ENCODE measurements at places on chromosomes 3 and 15. TPM values are rescaled to one million over a fixed set of nuclear protein-coding genes. Genes with fewer than 3 reads are reported as not detected.

CA12 gene
- total RNA-seq = 0.12 TPM

FETUB gene
- total RNA-seq = not detected

MUC20 gene
- total RNA-seq = 0.84 TPM

EPHA6 gene
- total RNA-seq = not detected

EFCC1 gene
- total RNA-seq = 0.20 TPM

CD276 gene
- total RNA-seq = 1.3 TPM

SLC25A26 gene
- 26.3 TPM for total RNA-seq

ADAMTSL3 gene
- not detected for total RNA-seq

LTF gene
- total RNA-seq = not detected

NDUFB4 gene
- total RNA-seq = 146 TPM

DNA sequence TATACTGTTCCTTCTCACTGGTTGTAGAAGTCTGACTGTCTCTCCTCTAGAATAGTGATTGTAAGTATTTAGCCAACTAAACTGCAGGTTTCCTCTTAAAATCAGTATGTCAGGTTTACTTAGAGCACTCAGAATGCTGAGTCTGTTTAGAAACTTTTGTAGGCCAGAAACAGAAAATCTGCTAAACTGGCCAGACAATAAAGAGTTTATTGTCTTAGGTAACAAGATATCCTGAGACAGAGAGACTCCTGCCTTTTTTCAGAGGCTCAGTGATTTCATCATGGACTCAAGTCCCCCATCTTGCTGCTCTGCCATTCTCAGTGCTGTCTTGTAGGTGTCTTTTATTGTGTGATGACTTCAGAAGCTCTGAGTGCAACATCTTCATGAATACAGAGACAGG lies 279.0 kb downstream of the MFSD1 start:
- H3K27ac ChIP-seq = no peak overlapping the region
- H3K36me3 ChIP-seq = no peaks in the 10 kb centered on the region
- no peak for DNase-seq
- H3K27me3 ChIP-seq = no peaks in the 10 kb centered on the region

DNA sequence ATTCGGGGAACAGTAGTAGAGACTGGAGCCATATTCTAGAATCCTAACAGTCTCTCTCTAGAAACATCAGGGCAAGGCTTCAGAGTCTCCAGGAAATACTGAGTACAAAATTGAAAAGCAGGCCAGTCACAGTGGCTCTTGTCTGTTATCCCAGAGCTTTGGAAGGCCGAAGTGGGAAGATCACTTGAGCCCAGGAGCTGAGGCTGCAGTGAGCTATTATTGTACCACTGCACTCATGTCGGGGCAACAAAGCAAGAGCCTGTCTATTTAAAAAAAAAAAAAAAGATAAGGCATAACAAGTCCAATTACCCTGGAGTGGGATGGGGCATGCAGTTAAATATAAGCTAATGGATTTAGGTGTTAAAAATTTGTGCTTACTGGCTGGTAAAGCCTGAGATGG lies 79.0 kb downstream of the SEMA6D start:
- DNase-seq = no peak
- H3K27me3 ChIP-seq = peaks cover 7% of the 10 kb centered on the region
- H3K4me1 ChIP-seq = no peaks in the 10 kb centered on the region
- no peak overlapping the region for H3K4me3 ChIP-seq

- H3K4me3 ChIP-seq = no peak overlapping the region
Observed at GRCh38 chr3:75687323-75687722, 23.2 kb downstream of the FRG2C start.

DNA sequence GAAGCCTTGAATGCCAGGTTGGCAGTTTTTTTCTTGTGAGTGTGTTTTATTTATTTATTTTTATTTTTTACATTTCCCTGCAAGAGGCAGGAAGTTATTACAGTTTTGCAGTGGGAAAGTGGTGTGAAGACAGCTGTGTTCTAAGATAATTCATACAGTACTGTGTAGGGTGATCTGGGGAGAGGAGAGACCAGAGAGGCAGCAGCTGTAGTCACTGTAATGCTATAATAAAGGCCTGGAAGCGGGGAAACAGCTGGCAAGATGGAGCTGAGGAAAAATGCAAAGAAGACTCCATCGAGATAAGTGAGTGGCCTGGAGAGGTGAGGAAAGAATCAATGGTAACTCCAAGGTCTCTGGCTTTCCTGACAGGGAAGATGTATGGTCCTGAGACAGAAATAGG lies 23.1 kb downstream of the CNTN3 start:
- H3K27me3 ChIP-seq = no peaks in the 10 kb centered on the region
- H3K36me3 ChIP-seq = no peaks in the 10 kb centered on the region
- H3K4me3 ChIP-seq = no peak overlapping the region
- no peak for DNase-seq
- H3K4me1 ChIP-seq = no peaks in the 10 kb centered on the region

DNA sequence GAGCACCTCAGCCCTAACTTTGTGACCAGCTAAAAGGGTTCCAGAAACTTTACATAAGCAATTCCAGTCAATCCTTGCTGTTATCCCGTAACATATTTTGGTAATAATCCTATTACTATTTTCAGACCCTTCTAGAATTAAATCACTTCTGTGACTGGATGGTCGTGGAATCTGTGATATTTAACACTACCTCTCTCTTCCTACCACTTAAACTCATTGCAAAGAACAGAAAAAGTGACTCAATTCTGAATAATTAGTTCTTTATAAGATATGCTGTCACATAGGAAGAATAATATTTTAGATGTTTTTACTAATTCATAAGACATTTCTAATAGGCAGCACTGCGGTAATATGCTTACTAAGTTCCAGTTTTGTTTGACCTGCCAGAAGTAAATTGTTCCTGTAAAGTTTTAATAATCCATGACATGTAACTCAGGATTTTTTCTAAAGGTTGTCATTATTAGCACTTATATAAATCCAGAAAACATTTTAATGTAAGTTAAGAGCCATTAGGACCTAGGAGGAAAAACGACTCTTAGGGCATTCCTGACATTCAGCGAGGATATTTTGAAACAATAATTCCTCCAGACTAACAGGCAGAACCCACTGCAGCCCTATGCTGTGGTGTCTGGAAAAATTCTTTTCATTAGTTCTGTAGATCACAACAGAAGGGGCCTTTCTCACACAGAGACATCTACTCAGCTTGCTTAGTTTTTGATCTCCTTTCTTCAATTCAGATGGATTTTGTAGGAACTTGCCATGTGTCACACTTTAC lies 113.3 kb upstream of the MBNL1 start:
- H3K27me3 ChIP-seq = peaks cover 2% of the 10 kb centered on the region
- no peak overlapping the region for H3K4me3 ChIP-seq
- H3K36me3 ChIP-seq = no peaks in the 10 kb centered on the region
- no peak overlapping the region for H3K27ac ChIP-seq
- no peak for DNase-seq

DNA sequence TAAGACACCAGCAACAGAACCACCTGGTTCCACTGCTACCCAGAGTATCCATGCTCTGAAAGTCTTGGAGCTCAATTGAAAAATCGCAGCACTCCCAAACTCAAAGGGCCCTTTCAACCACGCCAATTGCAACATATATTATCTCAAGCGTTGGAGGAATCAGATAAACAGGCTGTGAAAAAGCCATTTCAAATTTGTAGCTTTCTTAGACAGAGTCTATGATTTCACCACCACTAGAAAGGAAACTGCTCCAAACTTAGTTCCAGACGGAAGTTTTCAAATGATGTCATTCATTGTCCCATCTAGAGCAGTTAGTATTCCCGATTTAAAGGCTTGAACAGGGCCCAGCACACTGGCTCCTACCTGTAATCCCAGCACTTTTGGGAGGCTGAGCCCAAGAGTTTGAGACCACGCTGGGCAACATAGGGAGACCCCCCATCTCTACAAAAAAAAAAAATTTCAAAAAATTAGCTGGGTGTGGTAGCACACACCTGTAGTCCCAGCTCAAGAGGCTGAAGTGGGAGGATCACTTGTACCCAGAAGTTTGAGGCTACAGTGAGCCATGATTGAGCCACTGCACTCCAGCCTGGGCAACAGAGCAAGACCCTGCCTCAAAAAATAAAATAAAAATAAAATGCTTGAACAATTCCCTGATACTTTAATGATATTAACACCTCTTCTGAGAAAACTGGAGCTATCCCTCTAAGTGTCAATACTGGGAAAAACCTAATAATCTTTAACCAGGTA lies 16.8 kb downstream of the TNIK start:
- H3K4me1 ChIP-seq = peaks cover 68% of the 10 kb centered on the region
- H3K36me3 ChIP-seq = no peaks in the 10 kb centered on the region
- no peak overlapping the region for H3K27ac ChIP-seq
- no peaks in the 10 kb centered on the region for H3K27me3 ChIP-seq
- no peak overlapping the region for H3K4me3 ChIP-seq

GRCh38 chr15:77749998-77750540 lies 117.4 kb upstream of the LINGO1 start:
- no peak for DNase-seq
- H3K27ac ChIP-seq = no peak overlapping the region
- H3K4me1 ChIP-seq = no peaks in the 10 kb centered on the region
- H3K36me3 ChIP-seq = no peaks in the 10 kb centered on the region
- peaks cover 5% of the 10 kb centered on the region for H3K27me3 ChIP-seq
- H3K4me3 ChIP-seq = no peak overlapping the region

DNA sequence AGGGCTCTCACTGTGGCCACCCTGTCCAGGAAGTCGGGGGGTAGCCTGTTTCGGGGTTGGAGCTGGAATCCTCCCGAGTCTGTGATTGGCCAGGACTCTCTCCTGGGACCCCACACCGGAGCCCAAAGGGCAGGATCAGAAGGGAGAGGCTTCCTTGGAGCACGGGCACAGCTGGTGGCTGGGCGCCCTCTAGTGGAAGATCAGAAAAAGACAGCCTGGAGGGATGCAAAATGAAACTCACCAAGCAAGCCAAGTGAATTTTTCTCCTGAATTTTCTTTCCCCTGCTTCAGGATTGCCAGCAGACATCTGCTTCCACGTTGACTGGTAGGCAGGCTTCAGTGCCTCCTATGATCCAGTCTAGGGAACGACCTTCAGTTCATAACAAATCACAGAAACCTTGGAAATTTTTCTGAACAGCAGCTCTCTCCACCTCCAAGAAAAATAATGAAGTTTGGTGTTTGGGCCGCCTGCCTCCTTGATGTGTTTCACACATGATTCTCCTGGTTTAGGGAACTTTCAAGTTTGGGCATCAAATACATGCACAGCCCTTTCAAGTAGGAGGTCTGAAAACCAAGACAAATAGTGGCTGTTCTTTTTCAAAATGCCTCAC lies 224.6 kb downstream of the VPS13C start:
- peak; percentile 71 for DNase-seq
- no peak overlapping the region for H3K4me3 ChIP-seq
- no peaks in the 10 kb centered on the region for H3K36me3 ChIP-seq
- no peak overlapping the region for H3K27ac ChIP-seq
- H3K4me1 ChIP-seq = no peaks in the 10 kb centered on the region

- H3K4me1 ChIP-seq = no peaks in the 10 kb centered on the region
- H3K27ac ChIP-seq = no peak overlapping the region
- H3K27me3 ChIP-seq = peaks cover 6% of the 10 kb centered on the region
- H3K36me3 ChIP-seq = no peaks in the 10 kb centered on the region
- DNase-seq = no peak
Observed at GRCh38 chr3:73520931-73521461, 103.7 kb downstream of the PDZRN3 start.

DNA sequence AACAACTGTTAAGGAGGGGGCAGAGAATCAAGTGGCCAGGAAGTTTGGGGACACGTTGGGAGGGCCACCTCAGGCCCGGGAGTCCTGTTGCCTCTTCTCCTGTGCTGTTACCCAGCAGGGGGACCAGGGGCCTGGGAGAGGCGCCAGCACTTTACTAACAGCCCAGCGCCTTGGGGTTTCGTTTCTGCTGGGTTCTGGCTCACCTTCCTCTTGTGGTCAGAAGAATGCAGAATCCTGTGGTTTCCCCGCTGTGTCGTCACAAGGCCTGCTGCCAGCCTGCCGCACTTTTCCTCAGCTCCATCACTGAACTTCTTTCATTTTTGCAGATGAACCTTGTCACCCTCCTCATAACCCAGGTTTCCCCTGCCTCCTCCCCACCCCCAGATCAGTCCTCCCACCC lies 67.7 kb downstream of the SLC30A4 start:
- H3K4me3 ChIP-seq = no peak overlapping the region
- no peaks in the 10 kb centered on the region for H3K36me3 ChIP-seq
- peaks cover 42% of the 10 kb centered on the region for H3K4me1 ChIP-seq
- H3K27me3 ChIP-seq = no peaks in the 10 kb centered on the region

DNA sequence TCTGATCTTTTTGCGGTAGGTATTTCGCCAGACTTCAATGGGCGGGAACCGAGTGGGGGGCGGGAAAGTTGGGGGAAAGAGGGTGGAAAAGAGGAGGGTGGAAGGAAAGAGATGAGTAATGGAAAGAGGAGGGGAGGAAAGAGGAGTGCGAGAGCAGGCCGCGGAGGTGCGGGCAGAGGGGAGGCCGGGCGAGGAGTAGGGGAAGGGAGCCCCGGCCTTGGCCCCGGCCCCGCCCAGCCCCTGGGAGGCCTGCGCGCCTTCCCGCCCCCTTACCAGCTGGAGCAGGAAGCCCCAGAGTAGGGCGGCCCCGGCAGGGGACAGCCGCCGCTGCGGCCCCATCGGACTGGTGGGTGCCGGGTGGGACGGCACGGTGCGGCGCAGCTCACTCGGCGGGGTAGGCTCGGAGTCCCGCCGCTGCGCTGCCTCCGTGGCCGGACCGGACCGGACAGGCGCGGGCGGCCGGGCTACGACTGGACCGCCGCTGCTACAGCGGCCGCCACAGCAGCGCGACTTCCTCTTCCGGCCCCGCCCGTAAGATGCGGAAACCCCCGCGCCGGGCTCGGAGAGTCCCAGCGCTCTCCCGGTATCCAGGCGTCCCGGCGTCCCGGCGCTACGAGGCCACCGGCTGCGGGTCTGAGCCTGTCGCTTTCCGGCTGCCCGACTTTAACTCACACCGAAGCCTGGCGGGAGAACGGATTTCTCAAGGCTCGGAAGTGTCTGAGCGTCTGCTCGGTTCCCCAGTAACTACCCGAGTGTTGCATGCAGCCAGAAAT lies at the start of gene SPPL2A:
TSS of gene SPPL2A (minus strand) at position 512 of the 773 bp plus-strand sequence. CDS start at position 339, 173 bp downstream.
- DNase-seq = peak; percentile 93
- no peaks in the 10 kb centered on the region for H3K27me3 ChIP-seq
- peak within 1 kb of the TSS; percentile 90 for H3K4me3 ChIP-seq
- H3K36me3 ChIP-seq = peaks cover 12% of the 10 kb centered on the region
- H3K27ac ChIP-seq = peak within 1 kb of the TSS; percentile 99
- H3K4me1 ChIP-seq = peaks cover 55% of the 10 kb centered on the region

DNA sequence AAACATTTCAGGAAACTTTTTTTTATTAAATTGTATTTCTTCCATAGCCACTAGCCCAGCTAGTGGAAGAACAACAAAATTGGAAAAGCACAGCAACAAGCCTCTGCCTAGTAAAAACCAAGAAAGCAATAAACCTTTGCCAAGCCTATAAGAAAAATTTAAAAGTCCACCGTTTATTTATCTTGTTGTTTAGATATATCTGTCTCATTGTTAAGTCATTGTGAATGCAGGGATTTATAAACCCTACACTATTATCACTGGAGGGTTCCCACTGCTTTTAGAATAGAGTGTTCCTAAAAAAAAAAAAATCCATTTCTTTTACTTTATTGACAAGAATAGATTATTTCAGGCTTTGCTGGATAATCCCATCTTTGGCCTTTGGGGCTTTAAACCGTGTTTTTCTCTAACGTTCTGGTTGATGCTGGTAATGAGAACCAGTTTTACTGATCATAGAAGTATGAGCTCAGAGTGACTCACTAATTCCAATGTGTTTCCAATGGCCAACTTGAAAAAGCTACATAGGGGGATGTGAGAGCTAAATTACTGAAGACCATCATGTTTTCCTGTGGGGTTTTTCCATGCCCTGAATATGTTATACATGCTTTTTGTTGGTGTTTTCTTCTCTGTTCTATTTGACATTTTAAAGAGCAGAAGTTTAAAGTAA lies 634.1 kb downstream of the RBMS3 start:
- no peak for DNase-seq
- H3K4me3 ChIP-seq = no peak overlapping the region
- no peaks in the 10 kb centered on the region for H3K36me3 ChIP-seq
